ENCODE measurements at places on chromosomes 3 and 15. TPM values are rescaled to one million over a fixed set of nuclear protein-coding genes. Genes with fewer than 3 reads are reported as not detected.

DNA sequence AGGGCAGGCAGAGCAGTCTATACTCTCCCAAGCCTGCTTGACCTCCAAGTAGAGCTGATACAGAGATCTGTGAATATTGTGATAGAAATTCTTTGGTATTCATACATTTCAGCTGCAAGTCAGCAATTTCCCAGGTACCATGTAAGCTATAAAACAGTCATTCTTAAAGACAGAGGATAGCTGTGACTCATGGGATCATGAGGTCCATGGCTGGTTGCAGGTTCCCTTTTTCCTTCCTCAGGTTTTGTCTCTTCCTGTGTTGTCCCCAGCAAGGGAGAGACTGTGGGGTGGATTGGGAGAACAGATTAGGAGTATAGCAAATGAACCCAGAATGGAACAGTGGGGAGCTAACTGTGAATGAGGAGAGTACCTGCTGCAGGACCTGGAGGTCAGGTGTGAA, 5.4 kb upstream of the P4HTM start:
- no peak overlapping the region for H3K4me3 ChIP-seq
- no peak overlapping the region for H3K27ac ChIP-seq
- DNase-seq, result no peak
- peaks cover 24% of the 10 kb centered on the region for H3K4me1 ChIP-seq

DNA sequence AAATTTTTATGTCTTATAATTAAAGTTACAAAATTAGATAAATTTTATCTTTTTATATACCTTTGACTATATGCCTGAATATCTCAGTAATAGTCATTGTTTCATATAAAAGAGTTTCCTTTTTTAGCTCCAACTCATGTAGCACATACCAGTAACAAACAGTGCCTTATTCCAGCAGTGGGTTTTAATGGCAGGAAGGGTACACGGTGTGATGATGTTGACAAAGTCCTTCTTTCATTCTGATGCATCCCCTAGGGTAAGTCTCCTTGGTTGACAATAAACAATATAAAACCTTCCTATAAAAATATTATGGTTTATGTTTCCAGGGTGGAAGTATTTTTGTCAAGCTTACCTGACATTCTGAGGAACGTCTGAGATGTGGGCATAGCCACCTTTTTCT, 77.2 kb upstream of the FGF12 start:
- no peak for DNase-seq
- H3K4me1 ChIP-seq, result no peaks in the 10 kb centered on the region
- no peaks in the 10 kb centered on the region for H3K27me3 ChIP-seq
- no peak overlapping the region for H3K4me3 ChIP-seq
- H3K36me3 ChIP-seq, result no peaks in the 10 kb centered on the region

DNA sequence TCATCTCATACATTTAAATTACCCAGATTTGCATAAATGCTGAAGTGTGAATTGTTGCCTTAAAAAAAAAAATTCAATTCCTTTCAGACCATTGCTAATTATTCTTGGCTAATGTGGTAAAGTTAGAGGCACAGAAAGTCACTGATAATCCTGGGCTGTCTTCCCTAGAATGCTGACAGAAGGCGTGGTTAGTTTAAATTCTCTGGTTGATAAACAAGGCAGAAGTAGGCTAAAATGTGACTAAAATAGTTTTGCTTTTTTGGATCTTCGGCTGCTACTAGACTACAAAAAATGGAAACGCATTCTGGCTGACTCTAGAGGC, 193.7 kb downstream of the OTOL1 start:
- H3K36me3 ChIP-seq, result no peaks in the 10 kb centered on the region
- H3K27me3 ChIP-seq, result no peaks in the 10 kb centered on the region
- no peak overlapping the region for H3K4me3 ChIP-seq
- no peak overlapping the region for H3K27ac ChIP-seq

- H3K27ac ChIP-seq, result no peak overlapping the region
- no peaks in the 10 kb centered on the region for H3K36me3 ChIP-seq
- H3K4me3 ChIP-seq, result no peak overlapping the region
- H3K4me1 ChIP-seq, result no peaks in the 10 kb centered on the region
- no peaks in the 10 kb centered on the region for H3K27me3 ChIP-seq
Observed at GRCh38 chr3:104526901-104527401, 839.8 kb upstream of the ALCAM start.

- peak overlapping the region; percentile 82 for H3K4me3 ChIP-seq
- no peaks in the 10 kb centered on the region for H3K27me3 ChIP-seq
- peak overlapping the region; percentile 87 for H3K27ac ChIP-seq
- no peak for DNase-seq
Observed at GRCh38 chr3:9793161-9793781, 389 bp downstream of the ARPC4 start.

The SLC24A5 gene
- not detected for total RNA-seq

The EIF5A2 gene
- 11.9 TPM for total RNA-seq

The LSM3 gene
- total RNA-seq, result 8.4 TPM
